Stimulated activated CD4-positive, alpha-beta T cell treated with anti-CD3 and anti-CD28 coated beads, Interleukin-1b, Interleukin-23, amount 100 ng/mL, for 24 hours (primary cell): ENCODE measurements at places on chromosomes 5 and 9.

DNA sequence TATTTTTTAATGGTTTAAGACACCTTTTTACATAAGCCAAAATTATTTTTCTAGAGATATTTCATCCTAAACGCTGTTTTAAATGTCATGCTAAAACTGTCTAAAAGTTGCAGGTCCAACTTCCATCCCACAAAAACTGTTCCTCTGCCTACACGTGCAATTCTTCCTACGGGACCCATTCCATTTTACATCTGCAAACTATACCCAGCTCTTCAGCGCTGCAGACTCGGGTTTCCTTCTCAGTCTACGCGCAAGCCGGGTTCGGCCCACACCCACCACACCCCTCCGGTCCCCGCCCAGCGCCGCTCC lies 8.7 kb downstream of the RANBP6 start:
- DNase-seq = peak; percentile 89

GRCh38 chr9:135929656-135930445 lies 22.5 kb upstream of the CAMSAP1 start:
- DNase-seq = no peak

DNA sequence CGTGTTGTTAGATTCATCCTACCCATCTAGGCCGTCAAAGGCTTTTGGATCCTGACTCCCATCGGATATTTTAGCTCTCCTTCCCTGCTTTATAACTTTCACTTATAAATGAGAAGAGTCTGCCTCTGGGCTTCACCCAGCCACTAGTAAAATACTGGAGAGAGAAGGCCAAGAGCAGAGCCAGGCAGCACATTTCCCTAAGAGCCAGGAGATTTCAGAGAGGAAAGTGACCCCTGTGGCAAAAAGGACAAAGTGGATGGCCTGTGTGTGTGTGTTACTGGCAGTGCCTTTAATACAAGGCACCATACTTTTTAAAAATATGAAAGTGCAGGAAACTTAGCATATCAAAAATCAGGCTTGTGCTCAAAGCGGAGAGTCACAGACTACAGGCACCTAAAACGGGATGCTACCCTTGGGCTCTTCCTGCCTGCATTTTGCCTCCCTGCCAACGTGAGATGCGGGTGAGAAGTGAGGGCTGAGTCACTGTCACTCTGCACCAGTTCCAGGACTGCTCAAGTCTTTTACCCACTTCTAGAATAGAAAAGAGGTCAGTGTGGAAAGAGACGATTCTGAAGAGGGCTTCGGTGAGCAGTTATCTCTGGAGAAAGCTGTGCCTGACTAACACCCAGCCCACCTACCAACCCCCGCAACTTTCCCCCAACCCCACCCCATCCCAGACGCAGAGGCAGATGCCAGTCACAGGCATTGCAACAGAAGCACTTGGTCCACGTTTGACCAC lies 15.9 kb downstream of the NFIL3 start:
- DNase-seq = no peak

DNA sequence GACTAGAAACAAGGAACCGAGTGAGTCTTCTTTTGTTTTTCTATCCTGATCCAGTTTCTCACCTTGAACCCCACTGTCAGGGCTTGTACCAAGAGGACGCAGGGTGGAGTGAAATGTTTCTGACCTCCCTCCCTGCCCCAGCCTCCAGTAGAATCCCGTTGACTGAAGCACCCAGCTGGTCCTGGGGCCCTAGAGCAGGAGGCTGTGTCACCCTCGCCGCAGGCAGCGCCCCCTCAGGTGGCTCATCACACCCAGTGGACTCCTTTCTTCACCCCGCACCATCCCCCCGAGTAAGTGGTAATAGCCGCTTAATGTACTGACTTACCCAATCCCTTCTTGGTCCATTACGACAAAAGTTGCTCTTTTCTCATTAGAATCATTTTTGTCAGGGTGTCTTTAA lies 53.8 kb downstream of the MVB12B start:
- DNase-seq = no peak

- DNase-seq = no peak
These were observed 138.1 kb downstream of the HSPA4 start for GRCh38 chr5:133189881-133190280.

- DNase-seq = no peak
These were observed 150.5 kb downstream of the TLE1 start for GRCh38 chr9:81538890-81539289.

DNA sequence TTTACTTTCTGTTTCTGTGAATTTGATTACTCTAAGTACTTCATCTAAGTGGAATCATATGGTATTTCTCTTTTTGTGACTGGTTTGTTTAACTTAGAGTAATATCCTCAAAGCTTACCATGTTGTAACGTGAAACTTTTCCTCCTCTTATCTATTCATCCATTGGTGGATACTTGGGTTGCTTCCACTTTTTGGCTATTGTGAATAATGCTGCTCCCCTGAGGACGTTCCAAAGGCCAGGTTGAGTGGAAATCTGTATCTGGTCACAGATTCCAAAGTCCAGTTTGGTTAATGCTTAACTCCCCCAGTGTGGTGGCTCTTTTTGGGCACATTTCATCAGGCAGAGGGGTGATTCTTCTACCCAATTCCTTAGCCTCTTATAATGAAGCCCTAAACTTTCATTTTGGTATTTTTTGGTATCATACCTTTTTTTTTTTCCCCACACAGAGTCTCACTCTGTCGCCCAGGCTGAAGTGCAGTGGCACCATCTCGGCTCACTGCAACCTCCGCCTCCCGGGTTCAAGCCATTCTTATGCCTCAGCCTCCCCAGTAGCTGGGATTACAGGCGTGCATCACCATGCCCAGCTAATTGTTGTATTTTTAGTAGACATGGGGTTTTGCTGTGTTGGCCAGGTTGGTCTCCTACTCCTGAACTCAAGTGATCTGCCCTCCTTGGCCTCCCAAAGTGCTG lies 65.4 kb downstream of the CMYA5 start:
- DNase-seq = no peak

GRCh38 chr5:149519601-149520000 lies 31.6 kb downstream of the CSNK1A1 start:
- no peak for DNase-seq

- no peak for DNase-seq
These were observed 33.8 kb upstream of the CAST start for GRCh38 chr5:96628406-96628805.

DNA sequence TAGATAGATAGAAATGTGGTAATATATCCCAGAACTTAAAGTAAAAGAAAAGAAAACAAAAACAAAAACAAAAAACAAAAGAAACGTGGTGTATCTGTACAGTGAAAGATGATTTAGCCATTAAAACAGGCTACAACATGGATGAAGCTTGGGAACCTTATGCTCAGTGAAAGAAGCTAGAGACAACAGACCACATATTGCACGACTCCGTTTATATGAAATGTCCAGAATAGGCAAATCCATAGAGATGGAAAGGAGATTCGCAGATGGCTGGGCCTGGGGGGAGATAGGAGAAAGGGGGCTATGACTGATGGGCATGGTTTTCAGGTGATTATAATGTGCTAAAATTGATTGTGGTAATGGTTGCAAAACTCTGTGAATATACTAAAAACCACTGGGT lies 86.6 kb downstream of the ROR2 start:
- DNase-seq = no peak

DNA sequence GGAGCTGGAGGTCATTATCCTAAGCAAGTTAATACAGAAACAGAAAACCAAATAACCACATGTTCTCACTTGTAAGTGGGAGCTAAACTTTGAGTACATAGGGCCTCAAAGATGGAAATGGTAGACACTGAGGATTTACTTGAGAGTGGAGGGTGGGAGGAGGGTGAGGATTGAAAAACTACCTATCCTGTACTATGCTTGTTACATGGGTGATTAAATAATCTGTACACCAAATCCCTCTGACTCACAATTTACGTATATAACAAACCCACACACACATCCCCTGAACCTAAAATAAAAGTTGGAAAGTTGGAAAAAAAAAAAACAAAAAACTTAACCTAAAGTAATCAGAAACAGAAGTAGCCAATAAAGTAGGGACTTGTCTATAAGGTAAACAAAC lies 48.8 kb upstream of the LARP1 start:
- DNase-seq = no peak

- no peak for DNase-seq
These were observed 131.0 kb downstream of the ADAMTS16 start for GRCh38 chr5:5270958-5271785.

GRCh38 chr5:97955450-97955849 lies 772.4 kb upstream of the RIOK2 start:
- DNase-seq = no peak

- no peak for DNase-seq
These were observed 226.5 kb downstream of the TLE1 start for GRCh38 chr9:81462801-81463200.

DNA sequence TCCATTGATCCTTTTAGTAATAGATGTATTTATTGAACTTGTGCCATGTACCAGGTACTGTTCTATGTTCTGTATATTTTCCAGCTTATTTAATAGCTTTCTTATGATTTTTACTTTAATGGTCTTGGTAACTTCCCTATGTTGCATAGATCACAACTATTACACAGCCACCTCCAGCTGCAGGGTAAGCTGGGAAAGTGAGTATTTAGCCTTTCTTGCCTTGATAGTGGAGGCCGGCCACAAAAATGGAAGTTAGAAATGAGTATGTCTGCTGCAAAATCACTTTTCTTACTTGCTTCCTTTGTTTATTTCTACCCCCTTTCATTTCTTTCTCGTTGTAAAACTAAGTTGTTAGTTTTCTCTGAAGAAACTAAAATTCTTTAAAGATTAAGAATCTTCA lies 43.1 kb upstream of the ANKDD1B start:
- no peak for DNase-seq

- no peak for DNase-seq
These were observed 174.5 kb upstream of the OTULINL start for GRCh38 chr5:14407051-14407450.
